ENCODE measurements at places on chromosomes 12 and 14. TPM values are rescaled to one million over a fixed set of nuclear protein-coding genes. Genes with fewer than 3 reads are reported as not detected.
A peak's percentile ranks its signal among the peaks of the same experiment; 100 is the strongest.

DNA sequence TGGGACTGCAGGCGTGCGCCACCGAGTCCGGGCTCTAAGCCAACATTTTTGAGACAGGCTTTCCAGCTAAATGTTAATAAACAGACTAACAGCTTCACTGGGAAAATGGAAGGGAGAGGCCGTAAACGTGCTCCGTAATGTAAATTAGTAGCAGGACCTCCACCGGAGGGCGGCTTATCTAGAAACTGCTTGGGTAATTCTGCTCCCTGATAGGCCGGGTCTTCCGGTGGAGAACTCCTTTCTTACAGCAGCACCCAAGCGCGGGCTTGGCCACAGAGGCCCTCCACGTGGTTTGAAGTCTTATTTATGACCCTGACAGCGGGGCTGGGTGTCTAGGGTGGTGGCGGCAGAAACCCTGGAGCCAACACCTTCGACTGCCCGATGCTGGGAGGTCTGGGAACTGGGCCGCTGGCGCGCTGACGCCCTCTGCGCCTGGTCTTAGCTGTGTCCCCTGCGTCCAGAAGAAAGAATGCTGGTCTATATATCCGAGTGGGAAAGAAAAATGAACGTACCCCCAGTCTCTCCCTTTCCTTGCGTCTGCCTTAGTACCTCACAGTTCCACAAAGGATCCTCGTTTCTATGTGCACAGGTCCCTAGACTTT, 1.7 kb downstream of the DPPA3 start:
- no peak for DNase-seq

GRCh38 chr14:89849931-89850330, 104.6 kb downstream of the EFCAB11 start:
- no peak for DNase-seq

GRCh38 chr14:93160353-93160801, 24.3 kb downstream of the MOAP1 start:
- DNase-seq: peak; percentile 38

GRCh38 chr14:63510538-63510937, 32.6 kb downstream of the PPP2R5E start:
- DNase-seq: peak; percentile 45

- DNase-seq: no peak
These were observed 12.2 kb downstream of the FAIM2 start for GRCh38 chr12:49891476-49891875.

- DNase-seq: no peak
These were observed 227.7 kb downstream of the NOVA1 start for GRCh38 chr14:26370115-26370514.

DNA sequence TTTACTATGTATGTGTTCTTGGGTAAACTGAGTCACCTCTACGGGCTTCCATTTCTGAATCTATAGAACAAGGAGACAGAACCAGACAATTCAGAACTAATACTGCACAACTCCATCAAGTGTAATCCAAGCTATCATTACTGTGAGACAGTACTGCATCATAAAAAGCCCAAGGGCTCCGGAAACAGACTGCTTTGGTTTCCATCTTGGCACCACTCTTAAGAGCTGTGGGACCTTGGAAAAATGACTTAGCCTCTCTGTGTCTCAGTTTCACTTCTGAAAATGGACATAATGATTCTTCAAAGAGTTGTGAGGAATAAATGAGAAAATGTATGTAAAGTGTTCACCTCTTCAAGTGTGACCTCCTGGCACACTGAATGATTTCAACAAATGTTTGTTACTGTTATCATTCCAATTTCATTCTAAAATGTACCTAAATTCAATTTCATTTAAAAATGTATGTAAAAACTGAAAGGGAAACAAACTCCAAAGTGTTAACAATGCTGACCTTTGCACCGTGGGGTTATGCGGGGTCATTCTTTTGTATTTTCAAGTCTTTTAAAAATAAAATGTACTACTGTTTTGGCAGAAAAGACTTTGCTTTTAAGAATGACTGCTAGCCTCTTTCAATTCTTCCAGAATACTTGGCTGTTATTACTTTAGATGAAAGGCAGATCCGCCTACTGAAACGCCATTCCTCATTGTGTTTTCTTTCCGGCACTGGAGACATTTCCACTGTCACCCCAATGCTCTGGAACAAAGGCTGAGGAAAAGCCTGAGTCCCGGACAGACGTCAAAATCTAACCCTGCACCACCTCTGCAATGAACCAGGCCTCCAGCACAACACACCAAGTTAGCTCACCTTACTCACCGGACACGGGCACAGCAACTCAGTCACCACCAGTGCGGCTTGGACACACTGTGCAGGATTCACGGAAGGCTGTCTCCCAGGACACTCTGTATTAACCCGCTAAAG, 62.8 kb downstream of the TMCC3 start:
- DNase-seq: no peak

DNA sequence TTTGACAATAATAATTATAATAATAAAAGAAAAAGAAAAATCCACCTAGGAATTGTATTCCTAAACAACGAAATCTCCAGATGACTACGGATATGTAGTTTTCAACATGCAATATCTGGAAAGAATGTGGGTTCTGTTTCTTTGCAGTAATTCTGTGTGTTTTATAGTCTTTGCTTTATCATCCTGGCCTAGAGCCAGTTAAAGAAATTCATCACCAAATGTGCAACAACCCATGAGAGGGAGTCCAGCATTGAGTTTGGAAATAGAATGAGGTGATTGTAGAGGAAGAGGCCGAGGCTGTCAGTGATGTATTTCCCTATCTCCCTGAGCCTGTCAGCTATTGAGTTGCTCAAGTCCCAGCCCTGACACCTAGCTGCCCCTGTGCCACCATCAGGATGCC, 200.5 kb upstream of the DCN start:
- no peak for DNase-seq

DNA sequence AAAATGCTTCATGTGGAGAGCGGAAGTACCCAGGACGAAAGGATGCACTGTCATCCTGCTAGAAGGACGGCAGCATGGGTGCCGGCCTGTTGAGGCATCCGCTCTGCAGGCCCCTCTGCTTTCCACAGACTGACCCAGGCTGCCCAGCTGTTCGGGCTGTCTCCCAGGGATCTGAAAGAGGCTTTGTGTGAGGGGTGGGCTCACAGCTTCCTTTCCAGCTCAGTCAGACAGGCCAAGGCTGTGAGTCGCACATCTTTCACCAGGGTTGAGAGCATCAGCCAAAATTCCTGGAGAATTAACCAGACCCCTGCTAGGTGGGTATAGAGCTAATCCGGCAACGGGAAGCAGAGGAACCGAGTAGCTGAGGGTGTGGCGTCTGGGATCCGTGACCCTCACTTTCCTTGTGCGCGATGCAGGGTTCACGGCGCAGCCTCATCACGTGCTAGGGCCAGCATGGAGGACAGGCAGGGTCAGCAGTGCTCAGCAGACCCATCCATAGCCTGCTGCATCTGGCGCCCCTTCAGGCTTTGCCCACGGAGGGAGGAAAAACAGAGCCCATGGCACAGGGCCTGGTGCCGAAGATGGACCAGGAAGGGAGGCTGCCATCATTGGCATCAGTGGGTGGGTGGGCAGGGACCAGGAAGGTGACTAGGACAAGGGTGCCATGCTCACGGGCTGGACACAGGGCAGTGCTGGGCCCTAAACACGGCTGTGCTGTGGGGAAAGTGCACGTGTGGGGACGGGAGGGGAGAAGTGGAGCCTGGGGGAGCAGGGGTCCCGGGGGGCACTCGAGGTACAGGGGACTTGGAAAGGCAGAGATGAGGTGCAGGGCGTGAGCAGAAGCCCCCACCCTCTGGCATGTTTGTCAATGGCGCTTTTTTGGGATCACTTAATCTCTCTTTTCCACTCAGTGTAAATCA, 9.2 kb upstream of the SIVA1 start:
- DNase-seq: no peak

DNA sequence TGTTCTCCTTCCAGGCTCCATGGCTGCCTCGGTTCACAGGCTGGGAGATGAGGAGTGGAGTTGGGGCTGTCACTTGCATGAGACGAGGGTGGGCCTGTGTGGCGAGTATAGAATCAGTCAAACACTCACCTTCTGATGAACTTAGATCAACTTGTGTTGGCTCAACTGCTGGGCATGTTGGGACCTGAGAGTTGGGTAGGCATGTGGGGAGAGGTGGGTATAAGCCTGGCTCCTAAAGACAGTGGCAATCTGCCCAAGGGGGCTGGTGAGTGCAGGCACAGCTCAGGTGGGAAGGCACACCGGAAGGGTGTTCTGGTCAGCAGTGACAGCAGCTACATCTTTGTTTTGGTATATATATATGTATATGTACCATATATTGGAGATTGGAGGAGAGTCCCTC, 30.1 kb upstream of the TDRD9 start:
- DNase-seq: no peak

- no peak for DNase-seq
These were observed 76.8 kb downstream of the LIN7A start for GRCh38 chr12:80860928-80861327.

DNA sequence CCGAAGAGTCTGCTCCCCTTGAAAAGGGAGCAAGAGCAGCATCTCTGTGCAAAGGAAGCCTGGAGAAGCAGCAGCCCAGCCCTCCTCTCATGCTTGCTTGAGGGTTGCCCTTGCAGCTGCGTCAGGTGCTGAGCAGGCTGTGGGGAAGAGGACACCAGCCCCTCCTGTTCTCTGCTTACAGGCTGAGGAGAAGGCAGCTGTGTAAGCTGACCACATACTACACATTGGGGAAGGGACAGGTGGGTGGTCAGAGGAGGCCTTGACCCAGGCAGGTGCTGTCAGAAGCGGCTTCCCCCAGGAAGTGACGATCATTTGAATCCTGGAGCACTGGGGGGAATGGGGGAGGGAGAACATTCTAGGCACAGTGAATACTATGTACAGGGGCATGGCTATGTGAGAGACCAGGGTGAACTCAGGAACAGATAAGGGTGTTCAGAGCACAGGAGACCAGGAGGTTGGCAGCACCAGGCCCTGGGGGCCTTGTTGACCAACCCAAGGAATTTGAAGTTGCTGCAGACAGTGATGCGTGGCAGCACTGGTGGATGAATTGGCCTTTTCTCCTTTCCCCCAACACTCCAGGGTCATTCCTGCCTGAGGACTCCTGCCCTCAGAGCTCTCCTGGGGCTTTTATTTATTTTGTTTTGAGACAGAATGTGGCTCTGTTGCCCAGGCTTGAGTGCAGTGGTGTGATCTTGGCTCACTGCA, 2.7 kb upstream of the KLC1 start:
- DNase-seq: peak; percentile 22

- no peak for DNase-seq
These were observed 41.8 kb upstream of the PTPRR start for GRCh38 chr12:70962226-70962794.

DNA sequence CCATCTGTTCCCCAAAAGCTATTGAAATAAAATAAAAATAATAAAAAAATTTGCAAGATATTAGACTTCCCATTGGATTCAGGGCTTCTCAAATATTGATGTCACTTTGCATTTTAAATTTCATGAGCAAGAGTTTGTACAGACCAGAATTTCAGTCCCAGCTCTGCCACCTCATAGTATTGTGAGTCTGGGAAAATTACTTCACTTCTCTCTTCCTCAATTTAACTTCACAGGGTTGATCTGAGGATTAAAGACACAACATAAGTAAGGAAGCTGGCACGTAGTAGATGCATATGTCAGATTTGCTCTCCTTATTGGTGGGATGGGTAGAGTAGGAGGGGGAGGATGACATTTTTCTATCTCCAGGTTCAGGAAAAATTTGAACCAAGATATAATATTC, 32.8 kb downstream of the COX8C start:
- no peak for DNase-seq

DNA sequence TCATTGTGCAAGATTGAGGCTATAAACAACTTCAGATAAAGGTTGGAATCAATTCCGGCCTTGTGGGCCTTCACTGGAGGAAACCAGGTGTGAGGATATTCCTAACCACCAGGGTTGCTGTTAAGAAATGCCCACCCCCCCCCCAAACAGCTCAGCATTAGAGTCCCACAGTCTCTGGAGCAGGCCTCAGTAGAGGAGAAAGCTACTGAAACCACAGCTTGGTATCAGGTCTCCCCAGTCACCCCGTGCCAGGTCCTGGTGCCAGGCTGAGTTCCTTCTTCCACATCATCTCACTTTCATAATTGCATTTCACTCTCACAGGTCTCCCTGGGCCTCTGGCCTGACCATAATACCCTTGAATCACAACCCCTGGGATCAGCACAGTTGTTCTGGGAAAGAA, 12.5 kb downstream of the GALNT6 start:
- no peak for DNase-seq

GRCh38 chr12:104741077-104741476, 217.0 kb downstream of the SLC41A2 start:
- DNase-seq: no peak

GRCh38 chr14:91379579-91379932, 38.1 kb downstream of the CCDC88C start:
- no peak for DNase-seq

DNA sequence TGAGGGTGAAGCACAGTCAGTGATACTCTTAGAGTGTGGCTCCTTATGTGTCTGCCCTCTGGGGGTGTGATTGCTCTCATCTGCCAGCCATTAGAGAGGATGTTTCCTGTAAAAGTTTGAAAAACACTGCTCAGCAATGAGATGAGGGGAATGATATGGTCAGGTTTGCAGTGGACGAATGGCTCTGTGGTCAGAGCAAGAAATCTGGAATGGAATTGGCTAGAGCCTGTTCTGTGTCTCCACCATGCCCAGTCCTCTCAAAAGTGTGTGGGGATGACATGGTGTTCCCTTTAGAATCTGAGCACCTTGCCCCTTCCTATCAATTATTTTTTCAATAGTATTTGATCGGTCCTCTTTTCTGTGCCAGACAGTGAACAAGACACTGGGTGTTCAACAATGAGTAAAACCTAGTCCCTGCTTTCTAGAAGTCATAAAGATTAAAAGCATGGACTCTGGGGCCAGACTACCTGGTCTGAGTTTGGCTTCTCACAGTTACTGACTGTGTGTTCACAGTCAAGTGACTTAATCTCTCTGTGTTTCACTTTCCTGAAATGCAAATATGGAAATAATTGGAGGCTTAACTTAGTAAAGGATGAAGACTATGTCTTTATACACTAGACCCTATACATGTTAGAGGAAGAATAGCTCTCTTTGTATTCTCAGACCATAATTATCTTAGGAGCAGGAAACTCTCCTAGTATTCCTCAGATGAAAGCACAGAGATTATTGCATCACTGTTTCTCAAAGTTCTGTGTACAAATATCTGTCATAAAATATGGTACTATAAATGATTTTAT, 1.6 kb downstream of the ACSS3 start:
- DNase-seq: no peak

GRCh38 chr12:57460468-57460784, 841 bp downstream of the GLI1 start:
- DNase-seq: peak; percentile 58

GRCh38 chr12:19833775-19834501, 394.6 kb downstream of the AEBP2 start:
- peak; percentile 56 for DNase-seq

Gene BHLHE41
- total RNA-seq: not detected

Gene MAP1LC3B2
- total RNA-seq: 1.9 TPM

Gene AP5M1
- 29.1 TPM for total RNA-seq

Gene TOMM20L
- not detected for total RNA-seq

Gene P2RX2
- total RNA-seq: not detected

Gene TAS2R46
- total RNA-seq: 0.45 TPM

Gene CISTR
- total RNA-seq: not detected

Gene RPGRIP1
- total RNA-seq: not detected

Gene LGALS3
- total RNA-seq: 4.5 TPM

Gene C12orf54
- not detected for total RNA-seq

Gene DCN
- not detected for total RNA-seq

Gene KRT6C
- not detected for total RNA-seq

Measured in activated CD8-positive, alpha-beta T cell treated with anti-CD3 and anti-CD28 coated beads for 36 hours (primary cell).